Activated CD4-positive, alpha-beta T cell treated with anti-CD3 and anti-CD28 coated beads for 36 hours (primary cell): ENCODE measurements at places on chromosomes 3 and 15. TPM values are rescaled to one million over a fixed set of nuclear protein-coding genes. Genes with fewer than 3 reads are reported as not detected.

DNA sequence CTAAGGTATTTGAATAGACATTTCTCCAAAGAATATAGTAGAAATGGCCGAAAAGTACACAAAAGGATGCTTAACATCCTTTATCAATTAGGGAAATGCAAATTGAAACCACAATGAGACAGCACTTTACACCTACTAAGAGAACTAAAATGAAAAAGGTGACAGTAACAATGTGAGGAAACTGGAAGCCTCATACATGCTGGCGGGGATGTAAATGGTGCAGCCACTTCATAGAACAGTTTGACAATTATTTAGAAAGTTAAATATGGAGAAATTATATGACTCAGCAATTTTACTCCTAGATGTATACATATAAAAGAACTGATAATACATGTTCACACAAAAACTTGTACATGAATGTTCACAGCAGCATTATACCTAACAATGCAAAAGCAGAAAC lies 13.4 kb downstream of the SPICE1 start:
- no peaks in the 10 kb centered on the region for H3K27me3 ChIP-seq
- no peak overlapping the region for H3K4me3 ChIP-seq
- DNase-seq: no peak
- no peak overlapping the region for H3K27ac ChIP-seq
- H3K36me3 ChIP-seq: peaks cover 23% of the 10 kb centered on the region

- H3K27me3 ChIP-seq: no peaks in the 10 kb centered on the region
- no peaks in the 10 kb centered on the region for H3K36me3 ChIP-seq
- no peak overlapping the region for H3K27ac ChIP-seq
- DNase-seq: no peak
- H3K4me1 ChIP-seq: peaks cover 3% of the 10 kb centered on the region
- H3K4me3 ChIP-seq: no peak overlapping the region
Observed at GRCh38 chr15:63010920-63011693, 31.4 kb upstream of the TPM1 start.

KLF15 gene
- 0.53 TPM for total RNA-seq

DNA sequence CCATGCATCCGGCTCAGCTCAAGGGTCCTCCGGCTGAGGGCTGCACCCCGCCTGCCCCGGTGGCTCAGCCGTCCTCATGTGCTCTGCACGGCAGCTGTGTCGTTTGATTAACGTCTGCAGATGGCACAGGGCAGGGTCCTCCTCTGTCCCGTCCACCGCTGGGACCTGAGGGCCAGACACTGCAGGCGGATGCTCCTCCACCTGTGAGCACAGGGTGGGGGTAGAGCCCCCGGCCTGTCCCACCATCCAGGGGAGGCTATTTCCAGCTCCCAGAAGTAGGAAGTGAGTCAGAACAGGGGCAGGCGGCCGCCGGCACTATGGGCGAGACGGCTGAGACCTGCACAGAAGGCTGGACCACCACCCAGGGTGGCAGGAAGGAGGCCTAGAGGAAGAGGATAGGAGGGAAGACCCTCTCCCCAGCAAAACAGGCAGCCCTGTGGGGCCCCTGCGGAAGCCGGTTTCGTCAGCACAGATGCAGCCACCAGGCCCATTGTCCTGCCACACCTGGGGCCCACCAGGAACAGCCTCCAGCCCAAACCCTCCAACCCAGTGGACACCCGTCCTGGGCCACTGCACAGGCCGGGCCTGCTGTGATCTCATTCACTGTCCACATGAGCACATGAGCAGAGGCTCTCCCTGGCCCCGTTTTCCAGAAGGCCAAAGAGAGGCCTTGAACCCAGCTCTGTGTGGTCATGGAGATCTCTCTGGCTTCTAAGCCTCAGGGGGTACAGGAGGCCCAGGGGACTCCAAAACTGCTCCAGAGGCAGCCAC lies 12.6 kb upstream of the PLXND1 start:
- H3K27ac ChIP-seq: no peak overlapping the region
- no peaks in the 10 kb centered on the region for H3K36me3 ChIP-seq
- H3K4me1 ChIP-seq: no peaks in the 10 kb centered on the region

- H3K27me3 ChIP-seq: no peaks in the 10 kb centered on the region
- H3K27ac ChIP-seq: no peak overlapping the region
- peaks cover 29% of the 10 kb centered on the region for H3K4me1 ChIP-seq
- no peak for DNase-seq
Observed at GRCh38 chr3:30331519-30331918, 274.9 kb upstream of the TGFBR2 start.

C3orf62 gene
- 3.7 TPM for total RNA-seq

DNA sequence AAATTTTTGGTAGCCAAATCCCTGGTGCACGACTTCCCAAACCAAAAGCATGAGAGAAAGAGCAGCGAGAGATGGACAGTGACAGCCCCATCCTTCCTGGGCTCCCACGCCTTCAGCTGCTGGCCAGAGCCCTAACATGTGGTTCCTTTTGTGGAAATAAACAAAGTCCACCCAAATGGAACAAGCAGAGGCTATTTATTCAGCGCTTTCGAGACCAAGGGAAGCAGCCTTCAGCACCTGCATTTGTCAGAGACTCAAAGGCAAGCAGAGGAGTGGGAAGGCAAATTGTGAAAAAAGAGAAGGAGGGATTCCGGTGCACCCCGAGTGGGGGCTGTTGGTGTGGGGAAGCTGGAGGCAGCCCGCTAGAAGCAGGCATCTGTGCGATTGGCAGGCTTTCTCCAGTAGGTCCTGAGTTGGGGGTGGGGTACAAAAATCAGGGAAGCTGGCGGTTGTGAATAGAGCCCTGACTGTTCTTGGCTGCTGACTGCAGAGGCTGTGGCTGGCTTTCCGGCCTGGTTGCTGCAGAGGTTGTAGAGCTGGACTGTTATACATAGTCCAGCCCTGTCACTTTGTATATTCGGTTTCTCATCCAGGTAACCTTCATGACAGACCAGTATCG lies 427.2 kb downstream of the OCA2 start:
- peaks cover 2% of the 10 kb centered on the region for H3K27me3 ChIP-seq
- DNase-seq: no peak
- no peak overlapping the region for H3K27ac ChIP-seq
- no peaks in the 10 kb centered on the region for H3K36me3 ChIP-seq
- no peak overlapping the region for H3K4me3 ChIP-seq

ZNF662 gene
- 1.3 TPM for total RNA-seq

GRCh38 chr3:168154089-168154488 lies 58.4 kb upstream of the GOLIM4 start:
- H3K36me3 ChIP-seq: no peaks in the 10 kb centered on the region
- H3K27me3 ChIP-seq: no peaks in the 10 kb centered on the region
- DNase-seq: no peak

GRCh38 chr3:79111375-79112052 lies 656.3 kb downstream of the ROBO1 start:
- DNase-seq: no peak
- no peaks in the 10 kb centered on the region for H3K4me1 ChIP-seq
- H3K4me3 ChIP-seq: no peak overlapping the region
- no peak overlapping the region for H3K27ac ChIP-seq

GRCh38 chr15:99619712-99620111 lies 53.9 kb downstream of the MEF2A start:
- peaks cover 35% of the 10 kb centered on the region for H3K4me1 ChIP-seq
- DNase-seq: no peak
- H3K27me3 ChIP-seq: no peaks in the 10 kb centered on the region
- H3K36me3 ChIP-seq: peaks cover 13% of the 10 kb centered on the region

PATL2 gene
- 14.1 TPM for total RNA-seq
